Activated CD4-positive, alpha-beta memory T cell treated with anti-CD3 and anti-CD28 coated beads for 36 hours (primary cell): ENCODE measurements at places on chromosomes 12 and 14.

DNA sequence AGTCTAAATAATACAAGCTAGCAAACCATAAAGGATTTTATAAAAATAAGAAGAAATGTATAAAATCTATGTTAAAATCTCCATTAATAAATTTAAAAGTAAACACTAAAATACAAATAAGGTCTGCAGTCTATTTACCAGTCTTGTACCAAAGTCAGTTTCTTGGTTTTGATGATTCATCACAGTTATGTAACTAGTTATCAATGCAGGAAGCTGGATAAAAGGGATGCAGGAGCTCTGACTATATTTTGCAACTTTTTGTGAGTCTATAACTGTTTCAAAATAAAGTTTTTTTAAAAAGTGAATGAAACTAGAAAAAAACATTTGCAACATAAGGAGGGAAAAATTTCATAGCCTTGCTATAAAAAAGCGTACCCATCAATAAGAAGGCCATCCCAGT lies 151.5 kb downstream of the DERA start:
- DNase-seq: no peak

DNA sequence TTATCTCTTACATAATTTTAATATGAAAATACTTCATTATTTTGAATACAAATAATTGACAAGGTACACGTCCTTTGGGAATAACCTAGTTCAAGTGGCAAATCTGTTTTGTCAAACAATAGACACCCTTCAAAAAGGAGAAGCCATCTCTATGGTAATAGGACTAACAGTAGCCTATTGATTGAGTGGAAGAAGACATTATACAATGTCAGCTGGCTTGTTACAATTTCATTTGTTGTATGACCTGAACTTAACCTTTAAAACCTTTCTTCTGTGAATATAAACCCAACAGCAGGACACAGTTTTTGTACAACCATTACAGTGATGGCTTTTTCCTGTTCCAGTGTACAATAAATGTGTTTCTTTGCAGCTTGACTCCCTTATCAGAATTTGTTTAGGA lies 8.1 kb downstream of the TMEM260 start:
- no peak for DNase-seq

- DNase-seq: no peak
Measured at GRCh38 chr14:31592631-31593030, 31.4 kb downstream of the NUBPL start.

DNA sequence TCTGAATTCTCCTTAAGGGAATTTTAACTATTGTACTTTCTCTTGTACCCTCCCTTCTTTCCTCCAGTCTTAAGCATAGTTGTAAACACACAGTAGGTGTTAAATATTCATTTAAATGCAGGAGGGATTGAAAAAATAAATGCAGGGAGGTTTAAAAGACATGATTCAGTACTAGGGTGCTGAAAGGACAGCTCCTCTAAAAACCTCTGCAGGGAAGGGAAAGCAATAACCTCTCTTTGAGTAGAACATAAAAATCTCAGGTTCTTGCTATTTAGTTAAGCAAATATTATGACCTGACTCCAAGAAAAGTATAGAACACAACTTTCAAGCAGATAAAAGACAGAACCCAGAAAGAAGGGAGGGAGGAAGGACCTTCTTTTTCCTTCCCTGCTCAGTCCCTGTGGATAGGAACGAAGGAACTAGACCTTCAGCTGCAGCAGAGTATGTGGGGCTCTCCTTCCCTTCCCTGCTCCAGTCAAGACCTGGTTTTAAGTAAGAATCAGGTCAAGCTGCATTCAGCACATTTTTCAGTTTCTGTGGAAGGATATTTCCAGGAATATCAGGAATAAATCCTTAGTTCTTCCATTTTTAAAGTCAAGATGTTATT lies 4.7 kb downstream of the MAP3K9 start:
- DNase-seq: no peak

DNA sequence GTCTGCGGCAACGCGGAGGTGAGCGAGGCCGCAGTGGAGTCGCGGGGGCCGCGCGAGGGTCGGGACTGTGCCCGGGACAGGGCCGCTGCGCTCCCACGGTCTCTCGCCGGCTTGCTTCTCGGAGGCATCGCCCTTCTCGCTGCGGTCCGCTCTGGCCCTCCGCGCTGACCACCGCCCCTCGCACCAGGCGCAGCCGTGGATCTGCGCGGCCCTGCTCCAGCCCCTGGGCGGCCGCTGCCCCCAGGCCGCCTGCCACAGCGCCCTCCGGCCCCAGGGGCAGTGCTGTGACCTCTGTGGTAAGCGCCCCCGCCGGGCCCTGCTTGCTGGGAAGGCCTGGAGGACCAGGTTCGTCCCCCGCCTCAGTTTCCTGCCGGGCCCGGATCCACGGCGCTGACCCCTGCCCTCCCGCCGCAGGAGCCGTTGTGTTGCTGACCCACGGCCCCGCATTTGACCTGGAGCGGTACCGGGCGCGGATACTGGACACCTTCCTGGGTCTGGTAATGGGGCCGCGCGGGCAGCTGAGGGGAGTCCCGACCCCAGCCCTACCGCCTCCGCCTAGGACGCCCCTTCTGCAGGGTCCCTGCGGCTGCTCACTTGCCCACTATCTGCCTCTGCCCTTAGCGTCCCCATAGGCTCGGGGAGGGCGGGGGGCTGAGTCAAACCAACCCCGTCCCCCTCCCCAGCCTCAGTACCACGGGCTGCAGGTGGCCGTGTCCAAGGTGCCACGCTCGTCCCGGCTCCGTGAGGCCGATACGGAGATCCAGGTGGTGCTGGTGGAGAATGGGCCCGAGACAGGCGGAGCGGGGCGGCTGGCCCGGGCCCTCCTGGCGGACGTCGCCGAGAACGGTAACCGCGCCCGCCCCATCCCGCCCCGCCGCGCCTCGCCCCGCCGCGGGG lies 7.0 kb downstream of the AMN start:
- DNase-seq: no peak

DNA sequence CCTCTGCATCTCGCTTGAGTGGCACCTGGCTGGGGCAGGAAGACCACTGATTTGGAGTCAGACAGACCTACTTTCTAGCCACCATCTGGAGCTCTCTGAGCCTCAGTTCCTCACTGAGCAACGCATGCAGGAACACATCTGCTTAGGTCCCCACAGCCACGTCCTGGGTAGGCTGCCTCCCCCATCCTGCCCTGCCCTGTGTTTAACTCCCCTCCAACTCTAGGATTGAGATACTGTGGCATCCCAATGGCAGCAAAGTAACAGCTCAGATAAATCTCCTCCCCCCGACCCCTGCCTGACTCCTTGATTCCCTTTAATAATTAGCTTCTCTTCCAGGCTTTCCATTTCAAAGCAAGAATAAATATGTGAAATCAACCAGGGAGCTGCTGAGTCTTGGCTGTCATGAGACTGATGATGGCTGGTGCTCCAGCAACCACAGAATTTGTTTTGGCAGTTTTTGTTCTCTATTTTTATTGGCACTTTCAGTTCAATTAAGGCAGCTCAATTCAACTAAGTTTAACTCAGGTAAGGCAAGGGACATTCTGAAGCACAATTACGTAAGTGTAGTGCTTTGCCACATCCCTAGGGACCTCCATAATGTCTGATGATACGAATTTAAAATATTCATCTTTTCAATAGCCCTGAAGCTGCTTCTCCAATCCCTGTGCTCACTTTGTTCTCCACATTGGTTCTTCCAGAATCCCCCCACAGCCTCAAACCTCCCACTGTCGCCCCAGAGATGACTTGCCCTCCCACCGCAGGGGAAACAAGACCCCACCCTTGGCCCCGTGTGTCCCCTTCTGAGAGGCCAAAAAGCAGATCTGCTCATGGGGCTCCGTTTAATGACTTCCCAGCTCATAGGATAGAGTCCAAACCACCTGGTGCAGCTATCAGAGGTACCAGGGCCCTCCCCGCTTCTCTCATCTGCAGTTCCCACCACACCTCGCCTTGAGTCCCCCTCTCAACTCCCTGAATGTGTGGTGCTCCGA lies 58.2 kb downstream of the ESR2 start:
- DNase-seq: no peak

DNA sequence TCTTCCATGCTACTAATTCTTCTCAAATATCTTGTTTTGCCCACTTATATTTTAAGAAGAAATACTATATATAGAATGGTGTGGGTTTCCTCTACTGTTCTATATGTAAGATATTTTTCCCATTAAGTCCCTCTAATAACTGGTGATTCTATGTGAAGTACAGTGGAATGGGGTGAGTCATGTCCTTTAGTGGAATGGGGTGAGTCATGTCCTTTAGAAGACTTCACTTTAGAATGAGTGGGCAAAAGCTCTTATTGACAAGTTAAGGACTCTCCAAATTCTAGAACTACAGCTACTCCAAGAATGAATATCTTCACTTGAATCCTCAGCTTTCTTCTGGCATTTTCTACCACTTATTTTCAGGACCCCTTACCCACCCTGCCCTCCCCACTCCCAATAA lies 349.9 kb downstream of the ETNK1 start:
- DNase-seq: no peak

DNA sequence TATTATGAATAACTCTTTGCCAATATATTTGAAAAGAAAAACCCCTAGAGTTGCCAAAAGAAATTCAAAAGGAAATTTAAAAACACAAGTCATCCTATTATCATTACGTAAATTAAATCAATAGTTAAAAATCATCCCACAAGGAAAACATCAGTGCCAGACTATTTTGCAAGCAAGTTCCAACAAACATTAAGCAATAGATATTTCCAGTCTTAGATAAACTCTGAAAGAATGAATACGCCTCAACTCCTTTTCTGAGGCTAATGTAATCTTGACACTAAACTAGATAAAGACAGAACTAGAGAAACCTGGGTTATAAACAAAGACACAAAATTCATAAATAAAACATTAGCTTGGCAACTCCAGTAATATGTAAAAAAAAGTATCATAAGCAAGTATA lies 245.9 kb downstream of the FOXN3 start:
- DNase-seq: no peak

DNA sequence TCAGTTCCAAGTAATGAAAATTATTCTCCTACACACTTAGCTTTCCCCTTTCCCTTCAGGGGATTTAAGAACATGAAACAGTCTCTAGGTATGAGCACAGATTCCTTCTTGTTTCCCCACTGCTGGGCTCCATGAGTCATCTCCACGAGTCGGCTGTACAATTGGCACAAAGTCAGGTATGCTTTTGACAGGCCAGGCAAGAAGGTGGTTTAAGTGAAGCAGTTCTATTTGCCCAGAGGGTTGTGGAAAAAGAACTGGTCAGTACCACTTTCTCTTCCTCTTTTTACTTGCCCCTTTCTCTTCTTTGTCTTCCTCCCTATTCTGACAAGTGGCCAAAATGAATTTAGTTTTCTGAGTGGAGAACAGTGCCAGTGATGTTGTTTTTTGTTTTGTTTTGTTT lies 16.3 kb downstream of the DYNC1H1 start:
- DNase-seq: peak; percentile 52

GRCh38 chr12:19808371-19808770 lies 369.1 kb downstream of the AEBP2 start:
- no peak for DNase-seq

- no peak for DNase-seq
Measured at GRCh38 chr12:115450710-115451109, 766.7 kb upstream of the TBX3 start.

DNA sequence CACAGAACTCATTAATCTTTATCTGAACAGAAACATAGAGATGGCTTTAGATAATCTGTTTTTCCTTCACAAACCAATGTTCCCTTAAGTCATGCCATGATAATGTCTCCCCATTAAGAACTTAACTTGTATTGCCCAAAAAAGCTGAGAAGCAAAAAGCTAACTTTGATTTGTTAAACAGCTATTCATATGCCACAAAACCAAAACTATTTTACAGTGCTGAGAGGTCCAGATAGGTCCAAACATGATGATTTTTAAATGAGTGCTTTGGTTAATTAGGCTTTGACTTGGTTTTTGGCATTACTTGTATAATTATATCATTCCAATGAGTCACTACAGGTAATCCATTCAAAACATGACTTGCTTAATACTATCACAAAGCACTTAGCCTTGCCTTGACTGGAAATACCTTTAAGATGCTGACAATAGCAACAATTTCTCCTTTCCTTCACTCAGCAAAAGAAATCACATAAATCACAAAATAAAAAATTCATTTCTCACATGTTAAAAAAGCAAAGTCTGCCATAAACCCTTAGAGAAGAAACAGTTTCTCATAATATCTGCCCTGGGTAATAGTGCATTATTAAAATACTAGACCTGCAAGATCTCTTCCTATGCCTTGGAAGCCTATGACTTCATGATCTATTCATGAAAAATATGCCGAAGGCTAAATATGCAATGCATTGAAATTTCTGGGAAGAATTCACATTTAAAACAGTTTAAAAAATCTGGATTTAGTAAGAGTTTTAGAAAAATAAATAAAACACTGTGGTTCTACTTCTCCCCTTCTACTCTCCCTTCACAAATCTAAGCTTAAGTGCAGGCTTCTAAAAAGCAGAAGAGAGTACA lies 52.0 kb upstream of the SAV1 start:
- DNase-seq: no peak

DNA sequence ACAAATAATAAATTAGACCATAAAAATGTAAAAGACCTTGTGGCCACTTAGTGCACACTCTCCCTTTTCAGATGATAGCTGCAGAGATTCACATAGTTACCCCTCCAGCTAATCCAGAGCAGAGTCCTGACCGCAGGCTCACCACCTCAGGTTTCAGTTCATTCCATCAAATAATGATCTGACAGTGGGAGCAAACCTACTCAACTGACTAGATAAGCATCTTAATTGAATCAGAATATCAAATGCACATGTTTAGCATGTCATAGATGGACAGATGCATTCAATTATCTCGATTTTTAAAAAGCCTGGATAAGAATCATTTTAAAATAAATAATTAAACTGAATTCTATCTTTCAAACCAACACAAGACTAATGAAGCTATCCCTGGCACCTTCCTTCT lies 242.3 kb upstream of the PDZRN4 start:
- no peak for DNase-seq

DNA sequence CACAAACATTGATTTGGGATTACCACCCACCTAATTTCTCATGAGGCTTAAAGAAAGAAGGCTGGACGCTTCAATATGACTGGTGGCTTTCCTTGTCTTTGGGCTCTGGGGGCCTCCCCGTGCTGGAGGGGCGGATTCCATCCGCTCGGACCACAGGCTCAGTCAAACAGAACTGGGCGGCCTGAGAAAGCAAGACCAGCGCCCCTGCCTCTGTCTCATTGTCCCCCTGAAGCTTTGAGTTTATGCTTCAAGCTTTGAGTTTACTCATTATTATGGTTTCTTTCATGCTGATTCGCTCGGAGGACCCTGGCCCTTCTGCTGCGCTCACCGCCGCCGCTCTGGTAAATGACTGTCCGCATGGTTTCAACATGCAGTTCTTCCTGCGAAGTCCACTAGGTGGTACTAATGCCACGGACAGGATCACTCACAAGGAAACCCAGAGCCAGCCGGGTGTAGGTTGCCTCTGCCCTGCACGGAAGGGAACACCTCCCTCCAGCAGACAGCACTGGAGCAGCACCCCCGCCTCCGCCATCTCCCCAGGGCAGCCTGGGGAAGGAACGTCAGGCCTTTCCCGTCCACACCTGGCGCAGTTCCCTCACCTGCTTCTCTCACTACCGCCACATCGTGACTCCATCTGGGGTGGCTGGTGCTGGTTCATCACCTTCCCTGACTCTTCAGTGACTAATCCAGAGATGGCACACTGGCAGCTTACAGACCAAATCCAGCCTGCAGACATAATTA lies 13.2 kb upstream of the TIGAR start:
- DNase-seq: no peak
